Fibroblast of skin of back (primary cell): ENCODE measurements at places on chromosomes 2 and 18.
A peak's percentile ranks its signal among the peaks of the same experiment; 100 is the strongest.

DNA sequence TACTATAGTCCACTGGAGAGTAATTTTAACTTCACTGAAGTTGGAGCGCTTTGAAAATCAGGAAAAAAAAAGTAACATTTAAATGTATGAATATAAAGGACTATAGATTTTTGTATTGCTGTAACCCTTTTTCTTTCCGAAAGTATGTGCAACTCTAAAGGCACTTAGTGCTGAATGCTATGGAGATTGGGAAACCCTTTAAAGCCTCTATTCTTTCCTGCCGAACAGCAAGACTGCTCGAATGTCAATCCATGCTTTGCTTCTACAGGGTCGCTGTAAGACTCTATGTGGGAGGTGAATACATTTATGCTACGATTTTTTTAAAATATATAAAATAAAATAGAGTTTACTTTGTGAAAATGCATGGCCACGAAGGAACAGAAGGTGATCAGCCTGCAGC is 825 bp downstream of the GRB14 start:
- DNase-seq, result no peak

GRCh38 chr2:240750409-240750808 is 58.7 kb downstream of the AQP12A start:
- no peak for DNase-seq

GRCh38 chr2:31420936-31421335 is 6.4 kb upstream of the XDH start:
- peak; percentile 42 for DNase-seq

GRCh38 chr18:2535419-2535910 is 35.8 kb downstream of the METTL4 start:
- DNase-seq, result no peak

GRCh38 chr2:42748840-42749239 is 15.1 kb downstream of the OXER1 start:
- no peak for DNase-seq

GRCh38 chr2:109208071-109208950 is 79.3 kb downstream of the SH3RF3 start:
- peak; percentile 24 for DNase-seq

DNA sequence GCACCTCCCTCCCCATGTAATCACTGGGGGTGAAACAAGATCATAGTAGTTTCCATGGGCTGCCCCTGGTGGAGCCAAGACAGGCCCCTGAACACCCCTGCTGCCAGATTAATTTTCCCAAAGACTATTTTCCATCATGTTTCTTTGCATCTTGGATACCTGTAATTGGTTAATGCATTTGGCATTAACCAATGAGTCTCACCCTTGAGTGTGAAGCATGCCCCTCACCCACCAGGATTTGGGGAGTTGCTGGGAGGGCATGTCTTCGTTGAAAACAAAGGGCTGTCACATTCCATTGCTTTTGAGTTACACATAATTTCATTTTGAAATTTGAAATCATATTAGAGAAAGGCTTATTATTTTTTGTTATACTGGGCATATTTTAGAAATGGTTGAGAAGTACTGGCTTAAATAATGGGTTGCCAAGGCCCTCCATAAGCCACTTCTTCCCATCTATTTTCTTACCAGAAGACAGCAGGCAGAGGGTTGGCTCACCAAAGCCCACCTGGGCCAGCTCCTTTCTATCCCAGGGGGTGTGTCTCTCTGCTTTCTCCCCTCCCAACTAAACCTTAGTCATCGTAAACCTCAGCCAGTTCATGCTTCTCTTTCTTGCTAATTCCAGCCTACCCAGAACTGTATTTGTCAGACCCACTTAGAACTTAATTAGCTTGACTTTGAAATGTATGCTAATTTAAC is 51.8 kb downstream of the ATIC start:
- DNase-seq, result peak; percentile 46

- DNase-seq, result no peak
Observed at GRCh38 chr18:56741685-56742084, 90.5 kb downstream of the WDR7 start.

GRCh38 chr2:176508374-176508773 is 239.1 kb downstream of the MTX2 start:
- no peak for DNase-seq

- DNase-seq, result no peak
Observed at GRCh38 chr2:168244318-168244717, 3.1 kb downstream of the STK39 start.

GRCh38 chr18:69205925-69206324 is 194.8 kb upstream of the DOK6 start:
- DNase-seq, result no peak

GRCh38 chr2:174324530-174324929 is 10.2 kb upstream of the SP9 start:
- no peak for DNase-seq

DNA sequence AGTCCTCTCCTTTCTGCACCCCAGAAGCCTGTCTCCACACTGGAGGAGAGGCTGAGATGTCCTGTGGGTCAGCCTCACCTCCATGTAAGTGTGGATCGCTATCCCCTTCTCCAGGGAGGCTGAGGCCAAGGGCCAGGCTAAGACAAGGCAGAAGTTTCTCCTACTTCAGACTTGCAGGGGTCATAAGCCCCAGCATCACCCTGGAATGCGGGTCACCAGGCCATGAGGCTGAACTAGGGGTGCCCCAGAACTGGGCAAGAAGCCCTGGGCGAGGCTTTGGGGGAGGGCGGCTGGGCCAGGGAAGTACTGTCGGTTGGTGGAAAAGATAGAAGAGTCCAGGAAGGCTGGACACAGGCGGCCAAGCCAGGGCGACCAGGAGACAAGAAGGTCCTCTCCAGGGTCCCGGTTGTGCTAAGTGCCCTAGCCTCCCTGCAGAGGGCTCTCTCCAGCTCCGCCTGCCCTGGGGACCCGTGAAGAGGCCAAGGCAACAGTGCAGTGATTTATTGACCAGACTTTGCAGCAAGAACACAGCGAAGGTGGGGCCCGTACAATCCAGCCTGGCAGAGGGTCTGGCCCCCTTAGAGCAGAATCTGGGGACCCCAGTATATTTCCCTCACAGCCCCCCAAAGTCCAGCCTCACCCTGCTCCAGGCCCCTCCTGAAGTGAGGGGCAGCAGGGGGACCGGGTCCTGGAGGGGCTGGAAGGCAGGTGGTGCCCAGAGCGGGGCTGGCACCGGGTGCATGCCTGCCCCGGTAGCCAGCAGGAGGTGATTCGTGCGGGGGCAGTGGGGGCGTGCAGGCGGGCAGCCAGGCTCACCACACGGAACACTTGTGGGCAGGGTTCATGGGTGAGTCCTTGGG is 8.1 kb downstream of the ECEL1 start:
- DNase-seq, result no peak

DNA sequence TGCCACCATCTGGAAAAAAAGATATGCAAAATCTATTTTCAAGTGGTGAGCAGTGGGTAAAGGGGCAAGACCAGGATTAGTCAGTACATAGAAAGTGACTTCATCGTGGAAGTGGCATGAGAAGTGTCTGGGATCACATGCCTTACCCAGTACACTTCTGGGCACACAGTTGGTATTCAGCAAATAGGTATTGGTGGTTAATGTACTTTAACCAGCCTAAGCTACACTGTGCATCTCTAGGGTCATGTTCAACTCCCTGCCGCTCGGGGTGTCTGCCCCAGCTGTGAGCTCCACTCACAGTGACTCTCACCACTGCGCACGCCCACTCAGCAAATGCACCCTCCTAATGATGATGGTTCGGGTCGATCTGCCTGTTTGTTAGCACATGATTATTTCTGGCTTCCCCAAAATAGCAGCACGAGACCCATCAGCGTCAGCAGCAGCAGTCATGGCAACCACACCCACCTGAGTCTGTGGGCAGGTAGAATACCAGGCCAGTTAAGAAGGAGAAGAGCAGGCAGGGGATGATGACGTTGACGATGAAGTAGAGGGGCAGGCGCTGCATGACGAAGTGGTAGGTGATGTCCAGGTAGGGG is 11.1 kb downstream of the CHRNA1 start:
- no peak for DNase-seq

DNA sequence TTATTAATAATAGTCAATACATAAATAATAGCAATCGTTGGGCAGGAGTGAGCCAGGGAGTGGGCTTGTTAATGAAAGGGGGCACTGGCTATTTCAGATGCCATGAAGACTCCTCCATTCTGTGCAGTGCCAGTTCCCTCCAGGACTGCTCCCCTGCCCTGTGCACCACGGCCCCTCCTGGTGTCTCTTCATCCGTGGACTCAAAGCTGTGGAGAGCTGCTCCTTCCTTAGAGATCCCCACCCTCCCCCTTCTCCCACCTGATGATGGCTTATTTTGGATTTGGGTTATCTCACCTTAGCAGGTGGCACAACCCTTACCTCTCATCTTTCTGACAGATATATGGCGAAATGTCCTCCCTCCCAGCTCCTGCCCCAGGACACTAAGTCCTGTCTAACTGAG is 3.1 kb upstream of the CELF4 start:
- DNase-seq, result no peak

GRCh38 chr2:113123726-113124125 is 3.7 kb upstream of the IL1RN start:
- DNase-seq, result no peak

- no peak for DNase-seq
Observed at GRCh38 chr2:156470975-156471583, 34.9 kb downstream of the GPD2 start.

DNA sequence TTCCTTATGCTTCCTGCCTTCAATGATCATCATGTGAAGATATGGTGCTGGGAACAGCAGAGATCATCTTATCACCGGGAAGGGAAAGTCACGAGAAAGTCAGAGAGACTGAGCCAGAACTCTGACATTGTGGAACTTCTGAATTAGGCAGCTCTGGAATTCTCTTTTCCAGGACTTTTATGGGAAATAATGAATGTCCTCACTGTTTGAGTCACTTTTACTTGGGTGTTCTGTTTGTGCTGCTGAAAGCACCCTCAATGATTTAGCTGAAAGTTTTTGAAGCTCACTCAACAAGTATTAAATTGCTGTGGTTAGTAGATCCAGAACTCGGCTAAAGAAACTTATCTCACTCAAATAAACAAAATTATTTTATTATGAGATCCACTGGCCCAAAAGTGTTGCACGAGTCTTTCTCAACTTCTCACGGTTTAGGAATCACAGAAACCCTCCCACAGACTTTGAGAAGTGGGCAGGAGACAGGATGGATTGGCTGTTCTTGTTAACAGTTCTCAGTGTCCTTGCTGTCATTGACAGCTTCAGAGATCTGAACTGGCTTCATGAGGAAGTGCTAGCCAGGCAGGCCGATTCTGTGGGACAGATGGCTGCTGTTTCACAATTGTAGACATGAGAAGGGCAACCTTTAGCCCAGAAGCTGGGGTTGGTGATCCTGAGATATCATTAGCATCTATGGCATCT is 26.4 kb upstream of the ATRAID start:
- DNase-seq, result peak; percentile 87

- no peak for DNase-seq
Observed at GRCh38 chr2:147293991-147294824, 550.6 kb upstream of the ACVR2A start.

GRCh38 chr2:150166313-150167051 is 321.0 kb downstream of the RND3 start:
- no peak for DNase-seq

DNA sequence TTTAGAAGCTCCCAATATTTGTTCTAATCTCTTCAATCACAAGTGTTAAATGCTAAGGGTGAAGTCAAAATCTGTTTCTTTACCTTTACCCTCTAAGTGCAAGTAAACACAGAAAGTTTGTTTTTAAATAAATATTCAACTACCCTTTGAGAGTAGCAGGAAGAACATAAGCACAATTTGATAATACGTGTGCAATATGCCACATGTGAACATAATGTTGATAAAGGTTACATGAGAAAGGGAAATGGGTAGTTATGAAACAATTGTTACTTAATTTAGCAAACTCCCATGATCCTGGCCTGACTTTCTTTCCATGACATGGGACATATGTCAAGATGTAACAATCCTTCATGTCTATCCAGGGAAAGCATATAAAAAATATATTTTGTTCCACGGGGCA is 7.1 kb downstream of the SPRED2 start:
- no peak for DNase-seq

DNA sequence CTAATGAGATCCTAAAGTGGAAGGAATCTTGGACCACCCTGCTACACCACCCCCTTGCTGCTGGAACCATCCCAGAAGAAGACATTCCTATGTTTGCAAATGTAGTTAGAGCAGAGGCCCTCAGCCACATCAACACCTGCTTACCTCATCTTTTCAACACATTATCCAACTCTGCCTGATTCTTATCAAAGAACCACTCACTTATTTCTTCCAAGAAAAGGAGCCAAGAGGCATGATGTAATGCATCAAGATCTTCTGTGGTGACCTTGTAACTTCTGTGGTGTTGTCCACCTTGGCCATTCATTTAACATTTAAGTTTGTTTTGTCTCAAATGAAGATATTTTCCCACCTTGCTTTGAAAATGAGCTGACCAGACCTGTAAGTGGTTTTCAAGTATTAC is 338.1 kb downstream of the CTNNA2 start:
- no peak for DNase-seq

GRCh38 chr2:85807756-85808155 is 54.0 kb downstream of the ATOH8 start:
- no peak for DNase-seq

GRCh38 chr2:9256570-9257043 is 50.0 kb downstream of the ASAP2 start:
- peak; percentile 30 for DNase-seq

- no peak for DNase-seq
Observed at GRCh38 chr2:201947287-201947686, 86.4 kb upstream of the FZD7 start.

- DNase-seq, result peak; percentile 91
Observed at GRCh38 chr2:66845307-66845706, 410.4 kb downstream of the MEIS1 start.

DNA sequence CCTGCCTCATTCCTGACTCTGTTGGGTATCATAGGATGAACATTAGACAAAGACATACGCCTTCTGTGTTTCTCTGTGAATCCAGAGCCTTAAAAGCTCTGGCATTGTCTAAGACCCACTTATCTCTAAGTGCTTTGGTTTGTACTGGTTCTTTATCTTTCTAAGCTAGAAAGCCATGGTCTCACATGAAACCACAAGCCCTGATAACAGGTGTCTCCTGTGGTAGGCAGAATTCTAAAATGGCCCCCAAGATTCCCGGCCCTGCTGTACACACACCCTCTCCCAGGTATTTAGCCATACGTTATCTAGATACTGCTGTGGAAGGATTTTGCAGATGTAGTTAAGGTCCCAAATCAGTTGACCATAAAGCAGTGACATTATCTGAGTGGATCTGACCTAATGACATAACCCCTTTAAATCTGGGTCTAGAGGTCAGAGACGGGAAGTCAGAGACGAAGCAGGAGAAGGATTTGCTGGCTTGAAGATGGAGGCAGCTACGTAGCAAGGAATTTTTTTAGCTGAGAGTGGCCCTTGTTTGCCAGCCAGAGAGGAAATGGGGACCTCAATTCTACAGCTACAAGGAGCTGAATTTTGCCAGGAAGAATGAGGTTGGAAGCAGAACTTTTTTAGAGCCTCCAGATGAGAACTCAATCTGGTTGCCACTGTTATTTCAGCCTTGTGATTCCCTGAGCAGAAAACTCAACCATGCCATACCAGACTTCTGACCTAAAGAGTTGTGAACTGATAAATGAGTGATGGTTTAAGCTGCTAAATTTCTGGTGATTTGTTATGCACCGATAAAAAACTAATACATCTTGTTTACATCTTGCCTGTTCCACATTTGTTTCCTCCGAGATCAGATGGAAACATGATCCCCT is 186.7 kb downstream of the CAMKMT start:
- DNase-seq, result no peak

GRCh38 chr18:26017929-26018328 is 72.5 kb downstream of the SS18 start:
- DNase-seq, result no peak
